ENCODE measurements at places on chromosomes 7 and 10.

DNA sequence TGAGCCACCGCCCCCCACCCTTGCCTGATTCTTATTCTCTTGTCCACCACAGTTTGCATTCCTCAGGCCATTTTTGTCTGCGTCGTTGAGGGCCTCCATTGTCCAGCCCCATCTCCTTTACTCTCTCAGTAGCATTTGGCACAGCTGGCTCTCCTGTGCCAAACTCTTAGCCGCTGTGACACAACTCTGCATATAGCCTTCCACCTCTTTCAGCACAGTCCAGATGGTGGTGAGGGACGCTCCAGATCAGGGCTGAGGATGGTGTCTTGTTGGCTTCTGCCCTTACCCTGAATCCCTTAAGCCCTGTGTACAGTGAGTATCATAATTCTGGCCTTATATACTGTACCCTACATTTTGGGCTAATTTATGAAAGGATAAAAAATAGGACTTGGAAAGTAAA is 45.6 kb downstream of the BMPR1A start:
- DNase-seq: no peak

GRCh38 chr10:132233501-132234085 is 46.8 kb downstream of the DPYSL4 start:
- DNase-seq: no peak

GRCh38 chr10:101166430-101166829 is 35.3 kb downstream of the TLX1 start:
- no peak for DNase-seq

GRCh38 chr7:46444256-46444655 is 523.2 kb upstream of the IGFBP3 start:
- DNase-seq: no peak

GRCh38 chr7:83486536-83486935 is 162.4 kb downstream of the SEMA3E start:
- no peak for DNase-seq

GRCh38 chr10:17037910-17038309 is 91.7 kb downstream of the CUBN start:
- DNase-seq: no peak

DNA sequence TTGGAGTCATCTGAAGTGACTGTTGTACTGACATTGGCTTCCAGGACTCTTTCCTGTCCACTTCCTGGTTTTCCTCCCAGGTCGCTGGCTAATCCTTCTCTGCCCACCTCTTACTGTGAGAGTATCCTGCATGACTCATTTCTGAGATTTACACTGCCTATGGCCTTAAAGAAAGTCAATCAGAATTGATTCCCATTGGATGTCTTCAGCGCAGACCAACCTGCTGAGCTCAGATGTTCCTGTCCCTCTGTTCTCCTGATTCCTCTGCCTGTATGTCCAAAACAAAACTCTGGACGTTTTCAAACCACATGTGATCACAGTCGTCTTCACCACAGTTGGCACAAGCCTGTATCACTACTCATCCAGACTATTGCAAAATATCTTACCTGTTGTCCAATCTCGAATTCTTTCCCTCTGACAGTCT is 262.1 kb downstream of the CREB5 start:
- no peak for DNase-seq

DNA sequence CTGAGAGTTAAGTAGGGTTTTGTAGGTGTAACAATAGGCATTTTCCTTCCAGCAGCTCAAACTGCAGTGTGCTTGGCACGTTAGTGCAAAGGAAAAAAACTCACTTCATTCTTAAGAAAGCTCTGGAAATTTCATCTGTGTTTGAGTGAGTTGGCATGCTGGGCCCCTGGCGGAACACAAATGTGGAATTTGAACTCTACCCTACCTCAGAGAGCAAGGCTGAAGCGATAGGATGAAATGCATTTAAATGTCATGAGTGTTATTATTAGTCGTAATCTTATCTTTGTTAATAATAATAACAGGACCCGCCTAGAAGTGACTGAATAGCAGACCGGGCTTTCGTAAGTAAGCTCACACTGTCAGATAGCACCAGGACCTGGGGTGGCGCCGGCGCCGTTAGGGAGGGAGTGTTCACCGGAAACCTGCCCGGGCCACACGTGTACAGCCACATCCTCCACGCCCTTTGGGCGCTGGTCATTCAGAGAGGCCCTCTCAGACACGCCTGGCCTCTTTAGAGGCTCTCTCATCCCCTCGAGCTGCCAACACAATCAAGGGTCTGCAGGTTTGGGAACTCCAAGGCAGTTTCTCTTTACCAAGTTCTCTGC is 63.5 kb downstream of the GRK5 start:
- DNase-seq: no peak

DNA sequence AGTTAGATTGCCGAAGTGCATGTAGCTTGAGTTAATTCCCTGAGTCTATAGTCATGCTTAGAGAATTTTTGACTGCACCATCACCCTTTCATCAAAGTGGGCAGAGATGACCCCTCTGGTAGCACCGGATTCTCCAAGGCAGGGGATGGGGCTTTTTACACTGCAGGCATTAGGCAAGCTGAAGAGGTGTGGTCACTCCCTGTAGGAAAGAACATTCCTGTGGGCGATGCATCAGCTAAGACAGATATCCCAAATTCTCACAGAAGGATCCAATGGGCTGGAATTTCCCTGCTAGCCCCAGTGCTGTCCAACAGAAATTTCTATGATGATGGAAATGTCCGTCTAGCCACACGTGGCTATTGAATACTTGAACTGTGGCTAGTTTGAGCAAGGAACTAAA is 118.2 kb downstream of the ADAM12 start:
- DNase-seq: no peak
